GM12891 (cell line): ENCODE measurements at places on chromosomes 12 and 14.

- no peak for DNase-seq
Observed at GRCh38 chr14:55430024-55430690, 10.3 kb downstream of the TBPL2 start.

DNA sequence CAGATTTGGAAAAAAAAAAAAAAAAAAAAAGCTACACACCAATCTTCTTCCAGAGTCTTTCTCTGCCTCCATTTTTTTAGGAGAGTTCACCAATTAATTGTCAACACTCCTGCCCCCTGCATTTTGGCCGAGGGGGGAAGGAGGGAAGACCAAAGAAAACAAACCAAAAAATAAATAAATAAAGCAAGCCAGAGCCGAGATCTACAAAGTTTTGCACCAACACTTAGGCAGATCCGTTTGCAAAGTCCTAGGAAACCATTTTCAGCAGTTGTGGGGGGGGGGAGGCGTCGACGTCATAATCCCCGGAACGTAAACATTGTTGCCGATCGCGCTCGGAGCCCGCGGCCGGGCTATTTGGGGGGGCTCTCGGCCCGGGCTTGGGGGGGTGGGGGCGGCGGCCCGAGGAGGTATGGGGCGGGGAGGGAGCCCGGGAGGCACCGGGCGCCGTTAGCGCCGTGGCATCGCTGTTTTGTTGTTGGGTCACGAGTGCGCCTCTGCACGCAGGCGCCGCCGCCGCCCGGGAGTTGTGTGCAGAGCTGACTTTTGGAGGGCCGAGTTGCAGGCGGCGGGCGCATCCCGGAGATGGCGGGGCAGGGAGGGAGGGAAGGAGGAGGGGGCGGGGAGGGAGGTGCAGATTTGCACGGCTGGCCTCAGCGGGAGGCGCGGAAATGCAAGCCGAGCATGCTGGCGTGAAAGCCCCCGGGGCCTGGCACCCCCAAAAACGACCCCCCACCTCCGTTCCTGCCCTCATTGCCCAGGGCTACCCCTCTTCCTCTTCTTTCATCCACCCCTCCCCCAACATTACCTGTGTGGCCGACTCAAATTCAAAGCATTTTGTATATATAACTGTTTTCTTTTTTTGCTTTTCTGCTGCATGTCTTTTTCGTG lies 598 bp downstream of the KDM2B start:
- peak; percentile 49 for DNase-seq

DNA sequence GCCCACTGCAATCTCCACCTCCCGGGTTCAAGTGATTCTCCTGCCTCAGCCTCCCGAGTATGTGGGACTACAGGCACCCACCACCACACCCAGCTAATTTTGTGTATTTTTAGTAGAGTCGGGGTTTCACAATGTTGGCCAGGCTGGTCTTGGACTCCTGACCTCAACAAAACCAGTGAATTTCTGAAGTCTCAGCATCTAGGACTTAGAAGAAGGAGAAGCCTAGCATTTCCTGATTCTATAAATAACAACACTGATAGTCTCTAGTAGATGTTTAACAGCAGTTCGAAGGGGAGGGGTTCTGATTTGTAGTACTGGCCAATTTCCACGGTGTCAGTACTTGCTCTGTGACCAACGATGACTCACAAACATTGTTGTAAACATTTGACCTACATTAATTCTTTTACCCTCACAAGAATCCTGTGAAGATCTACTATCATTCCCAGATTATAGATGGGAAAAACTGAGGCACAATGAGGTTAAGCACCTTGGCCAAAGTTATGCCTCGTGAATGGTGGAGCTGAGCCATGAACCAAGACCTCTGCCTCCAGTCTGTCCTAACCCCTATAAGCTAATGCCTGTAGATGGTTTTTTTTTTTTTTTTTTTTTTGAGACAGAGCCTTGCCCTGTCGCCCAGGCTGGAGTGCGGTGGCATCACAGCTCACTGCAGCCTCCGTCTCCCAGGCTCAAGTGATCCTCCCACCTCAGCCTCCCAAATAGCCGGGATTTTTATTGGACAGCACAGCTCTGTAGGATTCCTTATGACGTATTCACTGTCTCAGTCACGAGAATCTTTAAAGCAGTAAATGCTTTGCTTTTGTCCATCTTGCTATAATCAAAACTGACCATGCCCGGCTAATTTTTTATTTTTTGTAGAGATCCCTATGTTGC lies 5.2 kb downstream of the P2RX4 start:
- no peak for DNase-seq

- peak; percentile 19 for DNase-seq
Observed at GRCh38 chr14:104599446-104599845, 5.1 kb downstream of the TMEM179 start.

DNA sequence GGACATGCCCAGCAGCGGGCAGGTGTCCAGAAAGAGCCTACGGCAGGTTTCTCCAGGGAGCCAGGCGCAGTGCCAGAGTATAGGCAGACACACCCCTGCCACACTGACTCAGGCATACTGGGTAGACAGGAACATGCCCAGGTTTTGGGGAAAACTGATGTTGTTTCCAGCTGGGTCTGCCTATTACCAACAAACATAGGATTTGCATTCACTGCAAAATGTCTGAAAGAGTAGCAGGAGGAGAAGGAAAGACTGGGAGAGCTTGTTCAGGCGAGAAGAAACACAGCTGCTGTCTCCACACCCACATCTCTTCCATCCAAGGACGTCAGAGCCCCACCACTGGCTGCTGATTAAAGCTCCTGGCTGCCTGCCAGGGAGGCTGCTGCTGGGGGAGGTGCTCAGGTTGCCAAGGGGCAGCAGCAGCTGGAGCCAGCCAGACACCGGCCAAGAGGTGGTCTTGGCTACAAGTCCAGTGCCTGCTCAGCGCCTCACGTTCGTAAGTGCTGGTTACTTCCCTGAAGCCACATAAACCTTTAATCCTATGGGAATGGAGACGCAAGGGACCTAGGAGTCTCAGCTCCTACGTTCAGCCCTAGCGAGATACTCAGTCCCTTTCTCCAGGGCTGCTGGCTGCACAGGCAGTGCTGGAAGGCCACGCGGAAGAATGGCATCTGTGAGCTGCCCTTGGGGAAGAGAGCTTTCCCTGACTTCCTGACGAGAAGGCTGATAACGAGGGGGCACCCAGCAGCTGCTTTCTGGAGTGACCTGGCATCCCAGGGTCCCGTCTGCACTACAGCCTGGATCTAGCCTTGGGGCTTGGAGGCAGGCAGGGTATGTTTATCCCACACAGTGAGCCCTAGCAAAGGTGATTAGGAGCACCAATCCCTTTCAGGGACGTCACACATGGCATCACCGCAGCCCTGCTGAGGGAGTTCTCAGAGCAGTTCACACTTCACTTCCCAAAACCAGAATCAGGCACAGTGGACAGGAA lies 58.1 kb downstream of the PLEKHG3 start:
- no peak for DNase-seq

DNA sequence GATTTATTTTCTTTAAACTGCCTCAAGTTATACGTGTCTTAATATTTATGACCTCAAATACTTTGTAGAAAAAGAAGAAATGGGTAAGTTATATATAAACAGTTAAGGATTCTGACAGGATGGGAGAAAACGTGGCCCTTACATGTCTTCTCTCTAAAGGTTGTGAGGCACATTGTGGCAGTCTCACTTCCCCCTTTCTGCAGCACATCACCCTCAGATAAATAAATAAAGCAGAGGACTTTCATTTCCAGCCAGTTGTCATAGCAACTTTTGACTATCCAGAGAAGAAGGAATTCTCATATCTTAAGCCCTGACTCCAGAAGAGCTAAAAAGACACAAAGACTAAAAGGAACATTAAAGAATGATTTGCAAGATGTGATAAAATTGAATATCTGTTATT lies 28.8 kb upstream of the CEP83 start:
- peak; percentile 20 for DNase-seq

DNA sequence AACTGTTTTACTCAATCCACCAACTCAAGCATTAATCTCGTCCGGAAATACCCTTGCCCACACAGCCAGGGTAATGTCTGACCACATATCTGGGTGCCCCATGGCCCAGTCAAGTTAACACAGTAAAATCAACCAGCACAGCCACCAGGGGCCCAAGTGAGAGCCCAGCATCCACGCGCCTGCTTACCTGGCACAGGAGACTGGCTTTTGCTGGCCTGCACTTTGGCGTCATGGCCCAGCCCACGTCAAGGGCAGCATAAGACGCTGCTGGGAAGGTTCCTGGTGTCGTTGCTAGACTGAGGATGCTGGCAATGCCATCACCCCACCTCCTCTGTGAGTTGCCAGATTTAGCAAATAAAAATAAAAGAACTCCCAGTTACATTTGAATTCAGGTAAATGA lies 53.6 kb upstream of the BCL11B start:
- DNase-seq = no peak

DNA sequence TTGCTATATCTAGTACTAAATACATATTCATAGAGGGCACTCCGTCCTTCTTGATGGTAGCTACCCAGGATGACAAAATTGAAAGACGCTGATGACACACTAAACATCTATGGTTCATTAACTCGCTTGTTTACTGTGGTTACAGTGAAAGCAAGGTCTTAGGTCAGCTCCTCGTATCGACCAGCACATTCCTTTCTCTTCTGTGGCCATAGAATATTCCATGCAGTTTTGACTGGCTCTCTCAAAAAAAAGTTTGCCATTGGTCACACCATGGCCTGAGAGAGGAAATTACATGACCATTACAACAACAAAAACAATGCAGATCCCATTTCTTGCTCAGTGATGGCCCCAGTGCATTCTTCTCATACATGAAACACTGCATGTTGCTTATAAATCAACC lies 411.4 kb upstream of the SOX5 start:
- no peak for DNase-seq

DNA sequence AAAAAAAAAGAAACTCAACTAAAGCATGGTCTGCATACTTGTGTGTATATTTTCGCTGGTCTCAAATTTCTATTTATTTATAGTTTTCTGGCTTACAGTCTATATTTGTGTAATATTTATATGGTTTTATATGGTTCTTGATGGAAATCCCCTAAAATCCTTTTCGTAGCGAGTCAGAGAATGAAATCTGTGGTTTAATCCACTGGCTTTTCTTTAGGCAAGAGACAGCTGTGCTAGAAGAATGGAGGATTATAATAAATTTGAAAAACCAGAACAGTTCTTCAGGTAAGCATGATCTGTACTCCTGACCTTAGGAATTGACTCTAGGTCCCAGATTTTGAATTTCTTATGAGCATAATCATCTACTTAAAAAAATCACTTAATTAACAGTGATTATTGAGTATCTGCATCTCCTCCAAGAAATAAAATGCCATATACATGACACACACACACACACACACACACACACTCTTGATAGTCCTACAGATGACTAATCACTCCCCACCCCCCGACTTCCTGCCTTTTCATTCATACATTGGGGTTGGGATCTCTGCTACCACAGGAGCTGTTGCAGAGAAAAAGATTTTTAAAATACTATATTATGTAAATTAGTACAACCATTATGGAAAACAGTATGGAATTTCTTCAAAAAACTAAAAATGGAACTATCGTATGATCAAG lies 113.4 kb downstream of the CRADD start:
- no peak for DNase-seq

DNA sequence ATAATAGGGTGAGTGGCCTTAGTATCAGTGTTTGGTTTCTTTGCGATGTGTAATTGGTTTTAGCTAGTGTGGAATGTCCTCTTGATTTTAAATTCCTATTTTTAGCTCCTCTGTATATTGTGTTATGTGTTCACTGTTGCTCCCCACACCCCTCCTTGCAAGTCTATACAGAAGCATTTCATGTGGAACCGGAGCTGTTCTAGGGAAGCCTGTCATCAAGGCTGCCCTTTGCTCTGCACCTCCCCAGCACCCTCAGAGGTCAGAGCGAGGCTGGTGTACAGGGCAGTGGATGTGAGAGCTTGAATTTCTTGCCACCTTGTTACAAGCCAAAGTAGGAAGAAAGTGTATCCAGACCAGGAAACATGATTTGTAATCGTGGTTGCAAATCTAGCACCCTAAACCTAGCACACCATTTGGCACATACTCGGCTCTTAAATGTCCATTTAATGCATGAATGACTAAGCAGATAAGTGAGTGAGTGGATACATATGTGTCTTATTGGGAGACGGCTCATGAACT lies 376.8 kb downstream of the RGS6 start:
- DNase-seq = no peak

DNA sequence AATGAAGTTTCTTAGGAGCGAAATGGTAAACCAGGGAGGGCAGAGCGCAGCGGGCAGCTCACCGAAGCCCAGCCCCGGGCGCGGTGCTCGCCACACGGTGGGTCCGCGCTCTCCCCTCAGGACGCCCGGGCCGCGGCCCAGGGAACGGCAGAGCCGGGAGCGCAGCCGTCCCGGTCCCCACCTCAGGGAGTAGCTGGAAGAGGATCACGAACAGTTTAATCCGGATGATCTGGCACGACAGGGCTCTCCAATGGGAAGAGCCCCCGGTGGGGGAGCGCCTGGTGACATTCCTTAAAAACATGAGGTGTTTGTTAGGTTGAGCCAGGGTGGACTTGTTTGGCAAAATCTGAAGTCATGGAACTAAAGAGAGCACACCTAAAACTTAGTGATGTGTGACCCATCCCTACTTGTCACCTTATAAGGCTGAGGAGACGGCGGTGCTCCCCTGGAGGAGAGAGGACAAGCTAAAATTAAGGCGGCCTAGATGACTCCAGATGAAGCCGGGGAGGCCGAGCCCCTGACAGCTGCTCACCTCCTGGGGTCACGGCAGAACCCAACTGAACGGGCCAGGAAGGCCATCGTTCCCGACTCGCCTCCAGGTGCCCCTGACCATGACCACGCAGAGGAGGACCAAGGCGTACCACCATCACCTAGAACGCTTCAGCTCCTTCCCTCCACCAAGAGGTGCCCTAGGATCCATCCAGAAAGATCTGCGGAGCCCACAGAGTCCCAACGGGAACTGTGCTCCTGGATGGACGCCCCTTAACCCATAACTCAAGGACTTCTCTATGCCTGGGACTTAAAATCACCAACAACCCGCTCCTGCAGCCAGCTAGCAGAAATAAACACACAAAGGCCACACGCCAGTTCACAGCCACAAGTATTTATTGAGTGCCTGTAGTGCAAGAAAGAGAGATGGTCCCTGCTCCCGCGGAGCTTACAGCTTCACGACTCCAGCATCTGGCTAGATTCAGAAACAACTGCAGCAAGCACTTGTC lies 866 bp upstream of the PITPNM2 start:
- no peak for DNase-seq

- no peak for DNase-seq
Observed at GRCh38 chr12:89863493-89863938, 154.9 kb upstream of the ATP2B1 start.

DNA sequence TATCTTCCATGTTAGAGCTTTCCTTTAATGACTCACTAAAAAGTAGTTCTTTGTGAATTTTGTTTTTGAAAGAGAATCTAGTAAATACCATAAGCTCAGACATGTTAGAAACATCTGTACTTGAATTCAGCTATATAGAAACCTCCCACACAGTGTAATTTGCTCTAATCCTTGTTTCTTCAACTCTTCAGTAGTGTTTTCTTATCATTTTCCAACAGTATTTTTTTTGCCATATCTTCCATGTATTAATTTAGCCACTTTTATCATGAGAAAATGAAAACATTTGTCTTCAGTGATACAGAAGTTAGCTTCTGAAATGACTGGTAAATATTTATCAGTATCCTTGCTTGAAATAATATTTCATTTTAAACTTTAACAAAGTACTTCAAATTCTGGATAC lies 73.6 kb downstream of the ARID2 start:
- no peak for DNase-seq

- DNase-seq = no peak
Observed at GRCh38 chr12:27412047-27412446, 34.5 kb upstream of the SMCO2 start.
